ENCODE measurements at places on chromosomes 2 and 18.
A peak's percentile ranks its signal among the peaks of the same experiment; 100 is the strongest.

DNA sequence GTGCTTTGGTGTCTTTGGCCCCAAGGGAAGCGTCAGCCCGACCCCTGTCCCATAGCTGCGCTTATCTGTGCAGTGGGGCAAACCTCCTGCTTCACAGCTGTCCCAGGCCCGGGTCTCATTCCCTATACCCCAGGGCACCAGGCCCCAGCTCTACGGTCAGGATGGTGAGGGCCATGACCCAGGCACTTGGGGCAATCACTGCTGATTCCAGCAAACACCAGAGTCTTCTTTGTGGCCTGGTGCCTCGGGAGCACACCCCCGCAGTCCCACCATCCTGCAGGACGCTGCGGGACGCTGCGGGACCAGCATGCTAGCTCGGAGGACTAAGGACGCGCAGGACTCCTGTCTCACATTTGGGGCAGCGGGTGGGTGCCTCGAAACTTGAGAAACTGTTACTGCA, 116.9 kb upstream of the HDAC4 start:
- no peak for DNase-seq

DNA sequence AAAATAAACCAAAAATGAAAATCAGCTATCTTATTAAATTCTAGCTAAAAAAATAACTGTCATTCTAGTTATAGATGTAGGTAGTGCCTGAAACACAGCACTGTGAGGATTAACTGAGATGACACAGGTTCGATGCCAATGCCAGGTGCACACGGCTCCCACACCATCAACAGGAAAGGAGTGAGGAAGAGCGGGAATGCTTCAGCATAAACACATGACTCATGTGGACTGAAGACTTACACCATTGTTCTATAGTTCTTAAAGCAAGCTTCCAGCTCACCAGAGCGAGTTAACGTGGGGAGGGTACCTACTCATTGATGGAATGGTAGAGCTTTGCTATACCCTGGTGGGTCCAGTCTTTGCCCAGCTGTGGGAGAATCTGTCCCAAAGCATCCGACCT, 76.7 kb downstream of the EMILIN2 start:
- DNase-seq, result no peak

DNA sequence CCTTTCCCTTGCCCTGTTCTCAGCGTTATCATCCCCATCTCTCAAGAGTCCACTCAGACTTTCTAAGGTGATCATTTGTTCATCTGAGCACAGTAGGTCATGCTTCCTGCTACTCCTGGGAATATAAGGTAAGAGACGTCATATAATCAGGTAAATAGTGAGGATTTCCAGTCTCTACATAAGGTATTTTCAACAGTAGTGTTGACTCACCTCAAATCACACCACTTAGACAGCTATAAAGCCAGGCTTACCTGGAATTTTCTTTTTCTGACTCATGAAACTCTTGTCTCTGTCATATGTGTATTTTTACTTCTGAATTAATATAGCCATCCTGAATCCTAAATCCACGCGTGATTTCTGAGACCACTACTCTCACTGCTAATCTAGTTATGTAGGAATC, 443.2 kb downstream of the ARHGAP15 start:
- DNase-seq, result no peak

DNA sequence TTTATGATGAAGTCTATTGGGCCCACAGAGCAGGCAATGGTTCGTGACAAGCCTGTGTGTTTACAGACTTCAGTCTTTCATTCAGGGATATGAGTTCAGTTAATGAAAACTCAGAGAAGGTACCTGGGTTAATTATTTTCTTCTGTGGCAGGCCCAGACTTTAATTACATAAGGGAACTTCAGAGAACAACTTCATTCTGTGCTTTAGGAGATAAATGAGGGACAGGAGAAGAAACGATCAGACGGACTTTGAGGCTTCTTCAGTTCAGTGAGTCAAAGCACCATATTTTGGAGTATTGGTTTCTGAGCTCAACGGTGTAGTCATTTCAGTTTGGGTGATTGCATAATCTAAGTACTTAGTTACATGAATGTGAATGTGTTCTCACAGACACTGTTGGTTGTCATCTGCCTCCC, 203.0 kb upstream of the KCNJ3 start:
- no peak for DNase-seq

DNA sequence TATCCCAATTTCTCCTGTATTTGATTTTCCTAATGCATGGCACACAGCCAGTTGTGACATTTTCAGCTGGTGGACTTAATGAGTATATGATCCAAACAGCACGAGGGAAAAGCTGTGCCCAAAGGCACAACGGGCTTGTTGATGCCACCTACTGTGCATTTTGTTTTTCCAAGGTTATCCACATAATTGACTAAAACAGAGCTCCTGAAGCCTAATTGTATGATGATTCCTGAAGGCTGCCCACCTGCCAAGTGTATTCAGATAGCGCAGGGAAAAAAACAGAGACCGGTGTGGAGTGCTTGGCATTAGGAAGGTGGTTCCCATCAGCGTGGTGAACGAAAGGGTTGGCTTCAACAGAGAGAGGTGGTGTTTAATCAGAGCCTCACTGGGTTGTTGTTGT, 14.9 kb downstream of the RBMS1 start:
- no peak for DNase-seq

DNA sequence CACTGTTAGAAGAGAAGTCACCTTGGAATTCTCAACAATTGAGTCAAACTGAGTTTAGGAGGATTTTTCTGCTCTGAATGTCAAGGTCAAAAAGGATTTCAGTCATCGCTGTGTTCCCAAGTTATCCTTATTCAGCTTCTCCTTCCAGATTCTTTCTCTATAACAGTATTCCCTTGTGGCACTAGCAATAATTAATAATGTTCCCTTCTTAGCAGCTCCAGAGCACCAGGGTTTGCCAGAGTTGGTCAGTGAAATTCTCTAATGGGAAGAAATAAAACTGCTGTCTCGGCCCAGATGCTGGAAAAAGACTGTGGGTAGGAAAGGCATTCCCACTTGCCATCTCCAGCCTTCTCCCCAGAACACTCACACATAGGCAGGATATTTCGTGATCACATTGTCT, 836.0 kb upstream of the PIK3C3 start:
- peak; percentile 53 for DNase-seq

DNA sequence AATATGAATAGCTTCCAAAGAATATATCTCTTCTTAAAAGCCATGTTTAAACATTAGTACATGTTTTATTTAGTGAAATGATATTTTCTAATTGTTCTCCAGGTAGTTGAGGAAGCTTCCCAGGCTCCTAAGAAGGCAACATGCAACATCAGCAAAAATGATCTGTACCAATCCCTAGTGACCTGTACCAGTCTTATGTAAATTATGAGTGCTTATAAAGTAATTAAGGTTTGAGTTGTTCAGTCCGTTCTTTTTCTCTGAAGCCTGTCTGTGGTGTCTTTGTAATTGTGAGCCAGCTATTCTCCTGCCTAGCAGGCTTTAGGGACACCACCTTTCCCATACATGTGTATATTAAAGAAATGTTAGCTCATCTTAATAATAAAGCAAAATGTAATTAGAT, 98.2 kb downstream of the PKP4 start:
- DNase-seq, result no peak

GRCh38 chr2:26251893-26252292, 7.2 kb downstream of the HADHB start:
- DNase-seq, result peak; percentile 23

DNA sequence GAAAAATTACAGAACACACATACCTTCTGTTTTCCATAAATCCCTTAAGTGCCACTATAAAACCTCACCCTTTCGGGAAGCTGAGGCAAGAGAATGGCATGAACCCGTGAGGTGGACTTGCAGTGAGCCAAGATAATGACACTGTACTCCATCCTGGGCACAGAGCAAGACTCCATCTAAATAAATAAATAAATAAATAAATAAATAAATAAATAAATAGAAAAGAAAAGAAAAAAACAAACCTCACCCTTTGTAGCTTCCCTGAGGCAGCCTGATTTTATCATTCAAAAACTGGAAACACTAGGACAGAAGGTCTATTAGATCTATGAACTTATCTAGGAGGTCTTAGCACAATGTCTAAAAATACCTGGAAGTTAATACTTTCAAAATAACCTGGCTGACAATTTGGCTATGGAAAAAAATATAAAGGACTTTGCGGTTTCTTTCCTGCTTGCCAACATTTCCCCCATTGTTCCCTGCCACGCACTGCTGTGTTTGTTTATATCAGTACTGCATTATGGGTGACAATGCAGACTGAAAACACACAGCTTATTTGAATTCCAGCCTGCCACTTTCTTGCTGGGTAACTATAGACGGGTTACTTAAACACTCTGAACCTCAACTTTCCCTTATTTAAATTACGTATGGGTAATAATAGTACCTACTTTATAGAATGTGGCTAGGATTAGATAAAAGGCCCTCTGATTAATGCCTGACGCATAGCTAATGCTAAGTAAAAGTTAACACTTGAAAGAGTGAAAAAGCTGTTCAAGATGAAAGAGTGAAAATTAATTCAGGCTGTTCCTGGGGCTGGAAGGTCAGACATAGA, 313.0 kb downstream of the RDH14 start:
- DNase-seq, result no peak

DNA sequence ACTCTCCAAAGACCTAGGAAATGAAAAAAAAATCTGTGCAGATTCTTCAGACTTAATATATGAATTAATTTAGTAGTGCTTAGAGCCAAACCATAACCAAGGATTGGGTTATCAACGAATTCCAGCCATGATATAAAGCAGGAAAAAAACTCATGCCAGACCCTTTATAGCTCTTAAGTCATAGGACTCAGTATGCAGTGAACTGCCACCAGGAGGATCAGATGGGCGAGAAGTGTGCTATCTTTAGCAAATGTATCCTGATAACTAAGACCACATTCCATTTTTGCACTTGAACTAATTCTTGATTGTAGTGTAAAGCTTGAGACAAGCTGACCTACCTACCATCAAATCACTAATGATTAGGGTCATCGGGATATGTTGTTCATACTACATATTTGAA, 178.1 kb downstream of the IKZF2 start:
- DNase-seq, result no peak

GRCh38 chr18:43283299-43283698, 6.0 kb upstream of the SYT4 start:
- no peak for DNase-seq

DNA sequence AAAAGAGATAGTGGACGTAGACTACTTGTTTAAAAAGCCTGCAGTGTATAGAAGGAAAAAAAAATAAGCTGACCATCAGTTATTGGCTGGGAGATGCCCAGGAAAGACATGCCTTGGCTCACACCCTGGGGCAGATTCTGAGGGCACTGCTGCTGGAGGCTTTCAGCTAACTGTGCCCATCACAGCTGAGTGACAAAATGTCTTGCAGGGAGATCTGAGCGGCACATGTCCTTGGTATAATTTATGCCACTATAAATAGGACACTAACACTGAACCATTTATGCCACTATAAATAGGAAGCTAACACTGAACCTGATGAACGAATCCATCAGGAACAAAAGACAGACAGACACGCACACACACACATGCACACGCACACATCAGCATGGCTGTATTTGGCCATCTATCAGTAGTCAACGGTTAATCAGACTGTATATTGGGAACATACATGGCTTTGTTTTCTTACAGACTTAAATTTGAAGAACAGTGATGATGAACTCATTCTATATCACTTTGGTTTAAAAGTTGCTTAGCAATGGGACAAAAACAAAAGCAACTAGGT, 68.2 kb upstream of the NOSTRIN start:
- no peak for DNase-seq

DNA sequence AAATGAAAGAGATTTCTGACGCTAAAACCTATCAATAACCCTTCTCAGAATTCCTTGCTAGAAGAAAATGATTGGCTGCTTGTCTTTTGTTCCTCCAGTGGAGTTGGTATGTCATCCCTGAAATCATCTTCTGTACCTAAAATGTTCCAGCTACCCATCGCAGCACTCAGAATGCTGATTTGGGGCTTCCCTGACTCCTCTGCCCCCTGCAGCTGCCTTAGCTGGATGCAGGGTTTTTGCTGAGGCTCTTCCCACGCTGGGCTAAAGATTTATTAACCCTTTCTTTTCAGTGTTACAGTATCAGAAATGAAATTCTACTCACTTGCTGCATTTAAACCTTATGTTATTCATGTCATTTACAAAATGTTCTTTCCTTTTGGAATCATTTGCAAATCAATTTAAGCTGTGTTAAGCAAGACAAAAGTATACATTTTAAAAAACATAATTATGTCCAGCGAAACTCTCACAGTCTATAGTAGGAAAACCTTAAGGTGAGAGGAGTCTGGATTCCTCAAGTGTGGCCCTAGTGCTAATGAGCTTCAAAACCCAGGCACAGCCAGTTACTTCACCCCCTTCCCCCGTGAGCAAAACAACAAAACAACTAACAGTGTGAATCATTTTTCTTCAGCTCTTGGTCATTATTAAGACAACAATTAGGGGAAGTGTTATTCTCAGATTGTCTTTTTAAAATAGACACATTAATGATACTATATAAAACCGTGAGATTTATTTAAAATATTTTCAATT, 32.8 kb downstream of the PKP4 start:
- DNase-seq, result no peak

- DNase-seq, result no peak
Observed at GRCh38 chr2:232415736-232416520, 9.3 kb downstream of the ALPG start.

DNA sequence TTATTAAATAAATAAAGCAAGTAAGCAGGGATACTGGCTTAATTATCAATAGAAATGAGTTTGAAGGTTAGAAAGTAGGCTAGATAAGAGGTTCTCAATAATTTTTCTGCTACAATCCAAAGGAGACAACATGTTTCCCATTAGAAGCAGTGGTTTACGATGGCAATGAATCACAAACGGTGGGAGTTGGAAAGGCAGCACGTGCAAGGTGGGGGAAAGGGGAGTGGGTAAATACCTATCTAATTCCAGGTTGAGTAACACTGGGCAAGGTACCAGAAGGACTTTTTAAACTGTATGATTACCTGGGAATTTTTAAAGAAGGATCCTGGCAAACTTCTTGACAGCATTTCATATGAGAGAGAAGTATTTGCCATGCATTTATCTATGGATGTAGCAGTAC, 289.9 kb downstream of the NBAS start:
- peak; percentile 2 for DNase-seq

- no peak for DNase-seq
Observed at GRCh38 chr2:216436383-216436782, 24.1 kb downstream of the SMARCAL1 start.

GRCh38 chr18:9067823-9068222, 34.7 kb upstream of the NDUFV2 start:
- no peak for DNase-seq

GRCh38 chr18:67508146-67508545, 8.4 kb downstream of the DSEL start:
- DNase-seq, result no peak

DNA sequence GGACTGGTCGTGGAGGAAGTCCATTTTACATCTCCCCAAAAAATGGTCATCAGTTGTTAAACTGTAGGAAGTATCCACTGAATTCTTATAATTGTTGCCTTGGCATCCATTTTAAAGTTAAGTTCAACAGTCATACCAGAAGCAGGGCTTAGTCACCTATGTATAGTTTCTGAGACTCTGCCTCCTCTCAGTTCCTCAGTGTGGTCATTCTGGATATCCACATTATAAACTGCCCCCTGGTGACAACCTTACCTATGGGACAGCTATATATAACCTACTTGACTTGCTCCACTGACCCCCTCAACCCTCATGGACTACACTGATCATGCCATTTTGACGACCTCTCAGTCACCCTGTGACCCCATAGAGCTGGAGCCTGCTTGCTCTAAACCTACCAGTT, 617.0 kb downstream of the LRP1B start:
- no peak for DNase-seq
